Naive thymus-derived CD4-positive, alpha-beta T cell (primary cell): ENCODE measurements at places on chromosomes 16 and 17. TPM values are rescaled to one million over a fixed set of nuclear protein-coding genes. Genes with fewer than 3 reads are reported as not detected.

DNA sequence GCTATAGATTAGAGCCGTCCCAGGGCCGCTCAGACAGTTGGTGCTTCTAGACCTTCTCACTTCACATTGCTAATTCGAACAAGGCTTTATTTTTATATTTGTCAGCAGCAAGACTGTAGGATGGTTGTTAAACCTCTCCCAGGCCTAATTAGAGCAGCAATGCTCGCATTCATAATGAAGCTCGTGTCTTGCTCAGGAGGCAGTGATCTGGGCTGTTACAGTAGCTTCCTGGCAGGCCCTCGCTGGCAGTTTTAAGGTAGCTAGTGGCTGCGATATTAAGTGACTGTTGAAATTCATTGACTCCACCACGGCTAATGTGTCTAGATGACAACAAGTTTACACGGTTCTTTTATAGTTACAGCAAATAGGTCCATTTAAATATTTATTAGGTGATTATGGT is 23.2 kb upstream of the ANKFN1 start:
- H3K36me3 ChIP-seq = no peaks in the 10 kb centered on the region
- H3K27me3 ChIP-seq = no peaks in the 10 kb centered on the region
- DNase-seq = no peak
- no peak overlapping the region for H3K4me3 ChIP-seq

GRCh38 chr17:19760746-19761145 is 12.6 kb upstream of the ALDH3A1 start:
- no peaks in the 10 kb centered on the region for H3K4me1 ChIP-seq
- no peaks in the 10 kb centered on the region for H3K27me3 ChIP-seq
- H3K4me3 ChIP-seq = no peak overlapping the region
- no peak for DNase-seq

DNA sequence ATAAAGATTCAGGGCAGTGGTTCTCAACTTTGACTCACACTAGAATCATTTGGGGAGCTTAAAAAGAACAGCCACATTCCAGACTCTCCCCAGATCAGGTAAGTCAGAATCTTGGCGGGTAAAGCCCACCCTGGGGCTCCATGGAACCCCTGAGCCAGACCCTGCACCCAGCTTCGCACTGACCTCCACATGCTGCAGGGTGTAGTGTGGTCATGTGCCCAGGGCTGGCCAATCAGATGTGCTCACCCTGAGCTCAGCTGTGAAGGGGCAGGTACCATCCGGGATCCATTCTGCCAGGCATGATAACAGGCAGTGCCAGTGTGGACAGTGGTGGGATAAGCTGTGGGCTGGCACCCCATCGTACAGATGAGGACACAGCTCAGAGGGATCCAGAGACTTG is 28.1 kb upstream of the MED9 start:
- DNase-seq = no peak
- H3K27me3 ChIP-seq = no peaks in the 10 kb centered on the region
- H3K36me3 ChIP-seq = no peaks in the 10 kb centered on the region

- no peak overlapping the region for H3K4me3 ChIP-seq
- no peaks in the 10 kb centered on the region for H3K27me3 ChIP-seq
- no peaks in the 10 kb centered on the region for H3K36me3 ChIP-seq
- DNase-seq = no peak
Measured at GRCh38 chr16:12519986-12520385, 283.7 kb downstream of the CPPED1 start.

DNA sequence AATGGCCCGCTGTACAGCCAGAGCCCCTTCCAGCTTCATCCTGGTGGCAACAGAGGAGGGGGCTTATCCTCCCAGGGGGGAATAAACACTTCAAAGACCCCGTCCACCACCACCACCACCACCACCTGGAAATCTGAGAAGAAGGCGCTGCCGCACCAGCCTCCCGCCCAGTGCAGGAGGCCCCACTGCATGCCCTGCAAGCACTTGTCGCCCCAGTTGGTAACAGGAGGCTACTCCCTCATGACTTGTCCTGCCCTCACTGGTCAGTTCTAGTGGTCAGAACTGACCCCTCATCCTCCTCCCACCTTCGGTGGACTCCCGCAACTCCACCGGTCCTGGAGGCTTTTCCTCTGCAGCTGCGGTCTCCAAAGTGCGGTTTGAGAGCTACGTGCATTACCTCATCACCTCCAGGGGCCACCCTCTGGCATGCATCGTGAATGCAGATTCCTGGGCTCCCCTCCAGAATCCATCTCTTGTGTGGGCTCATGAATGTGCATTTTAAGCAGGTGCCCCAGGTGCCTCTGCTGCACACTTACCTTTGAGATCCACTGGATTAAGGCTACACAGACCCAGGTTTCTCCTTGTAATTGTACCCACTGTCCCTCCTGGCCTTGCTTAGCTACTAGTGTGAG is 71.8 kb downstream of the SRCIN1 start:
- no peaks in the 10 kb centered on the region for H3K36me3 ChIP-seq
- no peaks in the 10 kb centered on the region for H3K4me1 ChIP-seq
- DNase-seq = no peak
- no peaks in the 10 kb centered on the region for H3K27me3 ChIP-seq

DNA sequence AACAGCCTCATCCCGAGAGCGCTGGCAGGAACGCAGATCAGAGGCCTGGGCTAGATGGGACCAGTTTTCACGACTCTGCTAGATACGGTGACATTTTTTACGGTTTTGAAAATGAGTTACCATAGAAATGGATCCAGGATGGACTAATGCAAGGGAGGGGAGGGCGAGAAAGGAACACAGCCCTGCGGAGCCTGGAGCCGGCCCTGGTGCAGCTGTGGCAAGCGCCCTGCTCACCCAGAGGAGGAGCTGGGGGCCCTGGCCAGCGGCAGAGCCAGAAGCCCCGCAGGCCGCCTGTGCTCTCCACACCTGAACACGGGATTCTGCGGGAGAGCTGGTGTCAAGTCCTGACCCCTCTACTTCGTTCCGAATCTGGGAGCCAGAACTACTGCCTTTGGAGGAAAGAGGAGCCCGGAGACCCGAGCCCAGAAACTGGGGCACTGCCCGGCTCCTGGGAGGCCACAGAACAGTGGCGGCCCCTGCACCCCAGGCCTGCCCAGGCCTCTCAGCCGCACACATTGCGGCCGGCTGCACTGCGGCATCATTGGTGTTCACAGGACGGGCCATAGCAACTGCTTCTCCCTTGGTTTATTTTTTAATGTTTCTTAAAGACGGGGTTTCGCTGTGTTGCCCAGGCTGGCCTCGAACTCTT is 88.6 kb upstream of the CHMP6 start:
- no peaks in the 10 kb centered on the region for H3K36me3 ChIP-seq
- no peaks in the 10 kb centered on the region for H3K27me3 ChIP-seq
- H3K4me1 ChIP-seq = peaks cover 4% of the 10 kb centered on the region
- no peak for DNase-seq
- no peak overlapping the region for H3K27ac ChIP-seq
- no peak overlapping the region for H3K4me3 ChIP-seq

NDEL1 gene
- 53.7 TPM for polyA plus RNA-seq
